ENCODE measurements at places on chromosomes 6 and 20.
A peak's percentile ranks its signal among the peaks of the same experiment; 100 is the strongest.

- no peak for DNase-seq
Observed at GRCh38 chr6:13355999-13356785, 27.9 kb upstream of the TBC1D7 start.

DNA sequence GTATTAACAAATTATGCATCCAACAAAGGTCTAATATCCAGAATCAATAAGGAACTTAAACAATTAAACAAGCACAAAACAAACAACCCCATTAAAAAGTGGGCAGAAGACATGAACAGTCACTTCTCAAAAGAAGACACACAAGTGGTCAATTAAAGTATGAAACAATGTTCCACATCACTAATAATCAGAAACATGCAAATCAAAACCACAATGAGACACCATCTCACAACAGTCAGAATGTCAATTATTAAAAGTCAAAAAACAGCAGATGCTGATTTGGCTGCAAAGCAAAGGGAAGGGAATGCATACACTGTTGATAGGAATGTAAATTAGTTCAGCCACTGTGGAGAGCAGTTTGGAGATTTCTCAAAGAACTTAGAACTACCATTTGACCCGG lies 129.3 kb downstream of the PFDN4 start:
- no peak for DNase-seq

DNA sequence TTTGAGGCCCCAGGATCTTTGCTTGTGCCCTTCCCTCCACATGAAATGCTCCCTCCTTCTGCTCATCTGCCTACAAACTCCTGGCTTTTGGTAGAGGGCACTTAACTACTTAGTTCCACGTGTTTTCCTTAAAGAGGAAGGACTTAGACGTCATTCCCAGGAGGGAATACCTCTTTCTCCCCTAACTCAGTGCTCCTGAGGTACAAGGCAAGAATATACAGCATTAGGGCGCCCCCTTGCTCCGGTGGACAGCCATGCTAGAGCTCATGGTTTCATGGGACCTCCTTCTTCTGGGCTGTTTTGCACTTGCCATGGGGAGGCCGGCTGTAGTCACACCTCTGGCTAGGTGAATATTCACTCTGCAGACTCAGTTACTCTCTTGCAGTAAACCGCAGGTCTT lies 93.8 kb upstream of the LY86 start:
- no peak for DNase-seq

GRCh38 chr6:8628063-8628462 lies 192.7 kb upstream of the SLC35B3 start:
- DNase-seq: no peak

DNA sequence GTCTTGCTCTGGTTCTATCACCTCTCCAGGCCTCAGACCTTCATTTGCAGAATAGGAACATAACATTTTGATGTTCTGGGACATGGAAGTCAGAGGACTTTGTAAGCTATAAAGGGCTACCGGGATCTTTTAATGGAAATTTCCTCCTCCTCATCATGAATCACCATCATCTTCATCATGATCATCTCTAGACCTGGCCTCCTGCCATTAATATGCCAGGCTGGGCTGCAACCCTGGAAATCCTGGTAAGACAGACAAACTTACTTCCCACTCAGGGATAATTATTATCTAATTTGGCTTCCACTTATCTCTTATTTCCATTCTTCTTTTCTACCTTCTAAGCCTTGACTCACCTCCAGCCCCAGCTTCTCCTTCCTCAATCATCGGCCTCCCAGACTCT lies 41.0 kb upstream of the MRPS18A start:
- no peak for DNase-seq

GRCh38 chr20:38863024-38863851 lies 57.7 kb downstream of the PPP1R16B start:
- no peak for DNase-seq

GRCh38 chr20:10619427-10619826 lies 54.4 kb downstream of the JAG1 start:
- DNase-seq: peak; percentile 59

- DNase-seq: no peak
Observed at GRCh38 chr6:128172752-128173682, 272.2 kb upstream of the THEMIS start.

- DNase-seq: no peak
Observed at GRCh38 chr6:82951389-82951788, 114.3 kb downstream of the UBE3D start.

DNA sequence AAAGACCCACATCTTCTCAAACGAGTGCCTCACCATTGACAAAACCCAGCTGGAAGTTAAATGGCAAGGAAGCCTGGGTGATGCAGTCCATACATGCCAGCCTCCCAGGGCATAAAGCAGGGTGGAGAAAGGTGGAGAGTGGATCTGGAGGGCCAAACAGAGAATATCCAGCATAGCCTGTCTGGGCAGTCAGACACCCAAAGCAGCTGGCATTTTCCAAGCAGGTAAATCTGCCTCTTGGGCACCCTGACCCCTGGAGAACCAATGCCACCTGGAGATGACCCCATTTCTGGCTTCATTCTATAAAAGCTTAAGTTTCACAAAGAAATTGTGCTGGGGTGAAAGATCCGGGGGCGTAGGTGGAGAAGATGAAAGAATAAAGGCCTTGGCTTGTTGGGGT lies 5.1 kb upstream of the SRPK1 start:
- no peak for DNase-seq

DNA sequence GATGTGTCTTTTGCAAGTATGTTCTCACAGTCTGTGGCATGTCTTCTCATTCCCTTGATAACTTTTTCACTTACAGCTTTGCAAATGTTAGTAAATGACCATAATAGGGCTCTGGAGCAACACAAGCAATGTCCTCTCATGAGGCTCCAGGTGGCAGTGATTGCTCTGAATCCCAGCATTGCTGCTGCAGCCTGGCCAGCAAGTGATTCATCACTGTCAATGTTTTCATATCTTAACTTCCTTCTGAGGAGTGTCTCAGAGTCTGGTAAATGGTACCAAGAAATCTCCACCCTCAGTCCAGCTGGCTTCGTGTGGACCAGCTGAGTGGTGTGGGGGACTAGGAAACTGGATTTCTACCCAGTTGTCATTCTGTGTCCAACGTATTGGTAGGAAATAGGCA lies 139.6 kb downstream of the MYLK4 start:
- DNase-seq: no peak

GRCh38 chr6:6315660-6316059 lies 4.8 kb downstream of the F13A1 start:
- DNase-seq: peak; percentile 23

DNA sequence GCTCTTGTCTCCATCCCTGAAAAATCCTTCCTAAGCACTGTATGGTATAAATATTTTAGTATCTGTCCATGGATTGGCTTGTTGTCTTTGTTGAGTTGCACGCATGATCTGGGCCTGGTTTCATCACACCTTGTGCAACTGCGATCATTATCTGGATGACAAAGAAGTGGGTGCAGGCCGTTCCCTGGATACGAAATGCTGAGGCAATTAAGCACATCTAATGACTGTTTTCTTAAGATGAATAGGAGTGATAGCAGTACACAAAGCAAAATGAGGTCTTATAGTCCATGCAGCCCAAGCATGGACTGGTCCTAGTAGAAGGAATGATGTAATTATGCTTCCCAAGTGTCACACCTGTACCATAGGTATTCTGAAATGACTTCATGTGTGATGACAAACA lies 47.8 kb downstream of the SLC35D3 start:
- DNase-seq: no peak

DNA sequence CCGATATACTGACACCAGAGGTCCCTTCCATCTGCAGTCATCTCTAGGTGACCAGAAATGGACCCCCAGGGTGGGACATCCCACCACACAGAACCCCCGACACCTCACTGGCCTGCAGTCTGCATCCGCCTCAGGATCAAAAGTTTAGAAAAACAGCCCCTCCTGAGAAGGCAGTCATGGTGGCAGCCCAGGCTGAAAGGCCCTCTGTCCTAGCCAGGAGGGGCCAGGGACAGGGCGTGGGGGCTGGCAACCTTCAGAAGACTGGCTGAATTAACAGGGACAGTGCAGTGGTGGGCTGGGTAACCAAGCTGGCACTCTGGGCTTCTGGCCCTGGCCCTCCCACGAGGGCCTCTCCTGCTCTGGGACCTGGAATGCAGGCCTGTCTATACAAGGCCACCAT lies 34.3 kb upstream of the MDFI start:
- DNase-seq: no peak

GRCh38 chr20:3371754-3372153 lies 35.7 kb downstream of the DNAAF9 start:
- no peak for DNase-seq

- DNase-seq: no peak
Observed at GRCh38 chr6:41489120-41489851, 56.9 kb upstream of the FOXP4 start.

GRCh38 chr6:37060195-37060559 lies 54.7 kb downstream of the FGD2 start:
- DNase-seq: no peak

DNA sequence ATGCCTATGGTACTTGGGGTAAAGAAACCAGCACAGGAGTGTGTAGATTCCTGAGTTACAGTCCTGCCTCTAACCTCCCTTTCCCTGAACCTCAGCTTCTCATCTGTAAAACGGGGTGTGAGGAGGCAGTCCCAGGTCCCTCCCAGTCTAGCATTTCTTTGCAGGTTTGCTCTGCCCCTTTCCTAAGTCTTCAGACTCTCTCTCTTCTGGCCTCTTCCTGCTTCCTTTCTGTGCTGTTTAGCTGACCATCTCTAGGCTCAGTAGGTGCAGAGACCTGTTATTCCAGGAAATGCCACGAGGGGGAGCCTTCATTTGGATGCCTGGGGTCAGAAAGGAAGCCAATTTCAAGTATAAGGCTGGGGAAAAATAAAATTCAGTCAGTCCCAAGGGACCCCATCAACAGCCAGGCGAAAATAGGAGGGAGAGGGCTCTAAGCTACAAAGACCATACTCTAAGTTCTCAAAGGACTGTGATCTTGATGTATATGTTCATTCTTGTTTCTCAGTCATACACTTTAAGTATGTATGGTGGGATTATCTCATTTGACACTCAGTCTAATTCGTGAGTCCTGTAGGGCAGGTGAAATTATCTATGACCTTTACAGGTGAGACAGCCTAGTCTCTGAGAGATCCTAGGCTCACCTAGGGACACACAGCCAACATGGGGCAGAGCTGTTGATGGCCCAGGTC lies 89.1 kb downstream of the NCR2 start:
- peak; percentile 87 for DNase-seq

GRCh38 chr20:10596710-10597121 lies 77.1 kb downstream of the JAG1 start:
- peak; percentile 26 for DNase-seq

DNA sequence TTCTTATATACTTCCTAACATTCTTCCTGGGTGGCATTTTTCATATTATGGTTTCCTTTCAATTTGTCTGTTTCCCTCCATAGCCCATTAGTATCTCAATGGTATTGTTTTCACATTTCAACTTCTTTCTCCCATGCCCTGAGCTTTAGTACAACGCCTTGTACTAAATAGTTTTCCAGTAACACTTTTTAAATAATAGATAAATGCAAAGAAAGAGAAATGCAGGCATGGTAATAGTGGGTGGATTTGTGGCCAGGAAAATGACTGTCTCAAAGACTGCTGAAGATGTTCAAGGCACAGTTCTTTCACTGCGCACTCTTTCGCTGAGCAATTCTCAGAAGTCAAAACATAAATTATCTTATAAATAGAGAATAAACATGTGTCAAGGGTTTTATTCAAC lies 145.1 kb downstream of the LCA5 start:
- no peak for DNase-seq

DNA sequence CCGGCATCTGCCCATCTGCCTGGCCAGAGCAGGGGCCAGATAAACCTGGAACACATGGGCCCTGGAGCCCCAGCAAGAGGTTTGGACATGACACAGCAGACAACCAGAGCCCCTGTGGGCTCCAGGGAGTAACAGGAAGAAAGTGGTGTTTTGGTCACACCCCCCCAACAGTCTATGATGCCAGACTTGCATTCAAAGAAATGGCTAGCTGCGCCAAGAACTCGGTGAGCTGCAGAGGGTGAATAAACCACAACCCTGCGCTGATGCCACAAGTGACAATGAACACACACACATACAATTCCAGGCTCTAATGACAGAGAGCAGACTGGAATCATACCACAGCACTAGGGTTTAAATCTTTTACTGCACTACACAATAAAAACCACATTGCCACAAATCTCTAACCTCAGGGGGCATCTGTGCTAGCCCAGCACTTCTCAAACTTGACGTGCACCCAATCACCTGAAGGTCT lies 34.0 kb downstream of the TRERF1 start:
- DNase-seq: no peak

- no peak for DNase-seq
Observed at GRCh38 chr6:3297006-3297405, 38.3 kb downstream of the PSMG4 start.

DNA sequence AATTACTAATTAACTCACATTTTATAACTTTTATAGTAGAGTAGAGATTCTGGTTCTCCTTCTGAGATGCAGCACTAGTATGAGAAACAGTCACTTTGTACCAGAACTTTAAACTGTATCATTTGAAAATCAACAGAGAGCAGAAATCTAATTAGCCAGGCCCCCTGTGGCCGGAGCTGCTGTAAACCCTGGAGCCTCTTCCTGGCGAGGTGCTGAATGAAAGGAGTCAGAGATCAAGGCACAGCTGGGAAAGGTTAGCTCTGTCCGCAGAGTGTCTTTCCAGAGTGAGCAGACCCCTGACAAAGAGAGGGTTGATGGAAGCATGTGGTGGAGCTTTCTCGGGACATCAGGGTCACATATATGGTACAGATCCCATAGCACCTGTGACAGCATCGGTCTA lies 703.8 kb downstream of the RFPL4B start:
- no peak for DNase-seq

- no peak for DNase-seq
Observed at GRCh38 chr6:88548891-88549505, 382.9 kb upstream of the CNR1 start.

DNA sequence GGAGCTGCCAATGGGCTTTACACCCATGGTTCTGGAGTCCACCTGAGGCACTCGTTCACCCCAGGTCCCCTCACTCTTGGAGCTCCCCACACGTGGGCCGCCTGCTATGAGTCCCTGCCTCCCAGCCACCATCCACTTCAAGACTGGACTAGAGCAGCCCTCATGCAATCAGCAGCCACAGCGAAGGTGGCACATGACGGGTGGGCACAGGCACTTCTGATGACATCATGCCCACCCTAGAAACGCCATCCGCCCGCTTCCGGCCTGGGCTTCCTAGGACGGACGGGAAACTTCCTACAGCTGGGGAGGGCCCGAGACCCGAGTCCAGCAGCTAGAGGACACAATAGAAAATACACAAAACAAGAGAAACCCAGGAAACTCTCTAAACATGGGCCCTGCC lies 85.5 kb downstream of the PDE10A start:
- DNase-seq: no peak
